MG63 (cell line): ENCODE measurements at places on chromosomes 1 and 21. TPM values are rescaled to one million over a fixed set of nuclear protein-coding genes. Genes with fewer than 3 reads are reported as not detected.

- DNase-seq: no peak
These were observed 575.5 kb downstream of the PLPP3 start for GRCh38 chr1:56003846-56004245.

DNA sequence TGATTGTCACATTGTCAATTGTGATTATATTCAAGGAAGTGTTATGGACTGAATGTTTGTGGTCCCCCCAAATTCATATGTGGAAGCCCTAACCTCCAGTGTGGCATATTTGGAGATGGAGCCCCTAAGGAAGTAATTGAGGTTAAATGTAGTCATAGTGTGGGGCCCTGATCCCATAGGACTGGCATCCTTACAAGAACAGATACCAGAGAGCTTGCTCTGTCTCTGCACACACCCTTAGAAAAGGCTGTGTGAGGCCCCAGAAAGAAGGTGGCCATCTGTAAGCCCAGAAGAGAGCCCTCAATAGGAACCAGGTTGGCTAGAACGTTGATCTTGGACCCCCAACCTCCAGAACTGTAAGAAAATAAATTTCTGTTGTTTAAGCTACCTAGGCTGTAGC lies 28.1 kb downstream of the VANGL1 start:
- DNase-seq: no peak

DNA sequence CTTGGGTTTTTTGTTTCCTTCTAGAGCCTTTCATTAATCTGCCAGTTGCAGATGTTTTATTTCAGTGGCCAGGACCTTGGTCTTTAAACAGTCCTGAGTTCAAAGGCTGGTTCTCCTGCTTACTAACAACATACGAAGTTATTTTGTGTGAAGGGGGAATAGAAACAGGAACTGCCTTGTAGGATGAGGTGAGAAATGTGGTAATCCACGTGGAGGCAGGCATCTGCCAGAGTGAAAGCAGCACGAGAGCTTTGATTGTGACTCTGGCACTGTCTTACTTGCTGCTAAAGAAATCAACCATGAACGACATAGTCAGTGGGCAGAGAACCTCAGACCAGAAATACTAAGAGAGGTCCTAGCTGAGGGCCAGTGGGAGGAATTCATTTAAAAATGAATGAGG lies 30.4 kb downstream of the TMEM63A start:
- DNase-seq: no peak

EXO1 gene
- 28.5 and 40.7 TPM in 2 replicates for total RNA-seq

XCL1 gene
- total RNA-seq: not detected in 2 replicates

FCGR3B gene
- total RNA-seq: not detected in 2 replicates

GRCh38 chr1:33666616-33667015 lies 194.2 kb downstream of the ZSCAN20 start:
- no peak for DNase-seq

GRCh38 chr1:60833173-60833572 lies 249.2 kb upstream of the NFIA start:
- DNase-seq: no peak

DNA sequence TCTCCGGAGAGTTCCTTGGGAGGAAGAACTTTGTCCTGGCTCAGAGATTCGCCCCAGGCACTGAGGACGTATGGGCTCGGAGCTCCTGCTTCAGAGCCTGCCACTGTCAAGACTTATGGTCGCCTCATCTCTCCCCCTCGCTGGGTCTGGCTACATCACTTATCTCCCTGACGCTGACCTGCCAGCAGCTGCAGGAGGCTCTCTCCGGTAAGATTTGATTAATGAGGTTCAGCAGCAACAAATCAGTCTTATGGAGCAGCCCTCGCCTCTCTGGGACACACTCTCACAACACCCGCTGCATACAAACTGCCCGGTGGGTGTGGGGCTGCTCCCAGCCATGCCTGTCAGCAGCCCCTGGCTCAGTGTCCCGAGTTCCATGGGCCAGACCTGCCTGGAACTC lies 297.8 kb downstream of the RRAGC start:
- no peak for DNase-seq

ITLN2 gene
- total RNA-seq: not detected in 2 replicates

RIPPLY3 gene
- total RNA-seq: 0.16 TPM in 1 of 2 replicates, not detected in the other

DNA sequence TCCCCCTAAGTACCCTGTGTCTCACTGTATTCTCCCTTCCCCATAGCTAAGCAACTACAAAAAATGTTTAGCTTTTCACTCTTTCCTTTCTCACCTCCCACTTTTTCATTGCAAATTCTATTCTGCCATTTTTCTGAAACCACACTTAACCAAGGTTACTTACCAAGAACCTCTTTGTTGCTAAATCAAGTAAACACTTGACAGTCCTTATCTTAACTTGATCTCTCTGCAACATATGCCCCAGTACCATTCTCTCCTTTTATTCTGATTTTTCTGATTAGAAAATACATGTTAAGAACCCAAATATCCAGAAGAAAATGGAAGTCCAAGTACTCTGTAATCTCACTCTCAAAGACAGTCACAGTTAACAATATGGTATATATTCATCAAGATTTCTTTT lies 16.0 kb downstream of the EVI5 start:
- DNase-seq: no peak

TMPRSS15 gene
- 0.20 TPM in 1 of 2 replicates, not detected in the other for total RNA-seq

- no peak for DNase-seq
These were observed 4.2 kb downstream of the FMO1 start for GRCh38 chr1:171252482-171252881.

DNA sequence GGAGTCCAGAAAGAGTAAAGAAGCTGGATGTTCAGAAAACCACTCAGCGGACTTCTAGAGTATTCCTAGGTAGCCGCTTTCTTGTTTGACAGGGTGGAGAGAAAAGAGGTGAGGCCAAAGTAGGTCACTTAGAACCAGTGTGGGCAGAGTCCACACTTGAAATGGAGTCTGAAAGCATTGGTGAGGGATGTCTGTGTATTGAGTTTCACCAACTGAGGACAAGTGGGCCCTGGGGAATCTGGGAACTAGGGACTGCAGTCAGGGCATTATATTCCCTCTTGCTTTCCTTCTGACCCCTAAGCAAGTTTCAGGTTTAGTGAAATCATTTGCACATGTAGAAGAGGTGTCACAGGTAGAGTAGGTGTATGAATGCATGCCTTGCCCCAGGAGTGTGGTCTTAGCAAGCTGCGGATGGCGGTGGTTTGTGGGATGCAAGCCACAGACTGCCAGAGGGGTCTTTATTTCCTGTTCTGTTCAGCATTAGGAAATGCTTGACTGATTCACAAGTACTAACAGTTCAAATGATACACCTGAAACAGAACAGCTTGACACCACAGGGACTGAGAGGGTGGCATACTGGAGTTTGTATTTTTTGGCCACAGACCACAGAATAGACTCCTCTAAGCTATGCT lies 1.1 kb upstream of the GNG12 start:
- DNase-seq: no peak
